ENCODE measurements at places on chromosomes 4 and X.

DNA sequence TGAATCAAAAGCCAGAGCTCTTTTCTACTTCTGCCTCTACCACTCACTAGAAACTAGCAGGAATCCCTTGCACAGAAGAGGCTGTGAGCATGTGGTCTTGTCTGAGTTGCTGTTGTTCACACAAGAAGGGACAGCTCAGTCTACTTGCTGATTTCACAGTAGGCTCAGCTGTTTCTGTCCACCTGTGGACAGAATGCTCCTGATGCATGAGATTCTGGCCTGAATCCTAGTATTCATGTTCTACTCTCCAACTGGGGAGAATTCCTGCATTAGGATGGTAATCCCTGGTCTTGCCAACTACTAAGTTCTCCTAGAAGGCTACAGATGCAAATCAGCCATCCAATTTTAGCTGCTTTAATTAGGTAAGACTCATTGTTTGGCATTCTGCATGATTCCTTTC, 112.8 kb downstream of the PPA2 start:
- DNase-seq: no peak

DNA sequence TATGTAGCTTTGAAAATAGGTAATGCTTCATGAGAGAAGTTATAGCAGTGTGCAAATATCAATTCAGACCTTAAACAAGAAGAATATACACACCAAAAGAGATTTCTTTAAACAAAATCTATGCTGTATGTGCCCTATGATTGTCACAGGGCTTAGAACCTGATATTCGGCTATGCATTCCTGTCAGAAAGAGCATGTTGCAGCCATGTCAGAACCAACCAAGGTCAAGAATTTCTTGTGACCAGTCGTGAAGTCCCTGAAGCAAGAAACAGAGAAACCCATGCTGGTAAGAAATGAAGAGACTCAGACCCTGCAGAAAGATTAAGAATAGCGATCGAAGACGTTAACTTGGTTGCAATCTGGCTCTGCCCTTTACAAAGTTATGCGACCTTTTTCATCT, 210.3 kb upstream of the SPIN4 start:
- no peak for DNase-seq

- no peak for DNase-seq
These were observed 197.3 kb downstream of the DMD start for GRCh38 chrX:33014086-33014485.

- DNase-seq: no peak
These were observed 7.4 kb upstream of the TNIP2 start for GRCh38 chr4:2763511-2763967.

- no peak for DNase-seq
These were observed 1290.1 kb downstream of the PCDH7 start for GRCh38 chr4:32010221-32010620.

DNA sequence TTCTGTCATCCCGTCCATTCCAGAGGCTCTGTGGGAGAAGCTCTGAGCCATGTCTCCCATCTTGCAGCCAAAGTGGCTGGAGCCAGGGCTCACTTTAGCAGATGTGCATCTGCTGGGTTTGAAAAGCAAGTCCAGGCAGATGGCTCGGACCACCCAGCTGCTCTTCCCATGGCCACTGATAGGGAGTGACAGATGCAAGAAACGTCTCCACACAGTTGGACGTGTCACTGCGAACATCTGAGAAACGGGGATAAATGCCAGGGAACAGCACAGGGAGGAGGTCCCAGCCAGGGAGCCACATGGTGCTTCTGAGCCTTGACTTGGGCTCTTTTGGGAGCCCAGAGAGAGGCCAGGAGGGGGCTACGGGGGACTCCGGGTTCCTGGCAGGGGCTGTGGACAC, 242.3 kb downstream of the AFAP1 start:
- no peak for DNase-seq

GRCh38 chr4:41693629-41694028, 54.9 kb downstream of the PHOX2B start:
- no peak for DNase-seq

- no peak for DNase-seq
These were observed 53.5 kb downstream of the SPANXA2 start for GRCh38 chrX:141642979-141643378.

DNA sequence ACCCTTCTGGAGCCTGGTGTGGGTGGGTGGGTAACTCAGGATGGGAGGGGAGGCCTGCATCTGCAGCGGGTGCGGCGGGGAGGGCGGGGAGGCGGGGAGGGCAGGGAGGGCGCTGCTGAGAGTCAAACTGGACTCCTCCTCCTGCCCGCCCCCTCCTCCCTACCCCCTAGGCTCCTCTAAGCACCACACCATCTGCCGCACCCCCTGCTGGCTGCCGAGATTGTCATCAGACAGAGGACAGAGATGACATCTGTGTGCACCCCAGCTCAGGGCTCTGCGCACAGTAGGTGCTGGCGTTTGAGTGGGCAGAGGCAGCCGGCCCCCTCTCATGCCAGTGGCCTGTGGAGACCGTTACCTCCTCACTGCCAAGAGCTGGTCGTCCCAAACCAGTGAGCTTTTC, 10.6 kb upstream of the HMX1 start:
- no peak for DNase-seq

- no peak for DNase-seq
These were observed 61.9 kb upstream of the ZCCHC13 start for GRCh38 chrX:74242050-74242449.

GRCh38 chr4:138162259-138162658, 79.9 kb downstream of the SLC7A11 start:
- DNase-seq: no peak
